ENCODE measurements at places on chromosomes 3 and 15. TPM values are rescaled to one million over a fixed set of nuclear protein-coding genes. Genes with fewer than 3 reads are reported as not detected.

DNA sequence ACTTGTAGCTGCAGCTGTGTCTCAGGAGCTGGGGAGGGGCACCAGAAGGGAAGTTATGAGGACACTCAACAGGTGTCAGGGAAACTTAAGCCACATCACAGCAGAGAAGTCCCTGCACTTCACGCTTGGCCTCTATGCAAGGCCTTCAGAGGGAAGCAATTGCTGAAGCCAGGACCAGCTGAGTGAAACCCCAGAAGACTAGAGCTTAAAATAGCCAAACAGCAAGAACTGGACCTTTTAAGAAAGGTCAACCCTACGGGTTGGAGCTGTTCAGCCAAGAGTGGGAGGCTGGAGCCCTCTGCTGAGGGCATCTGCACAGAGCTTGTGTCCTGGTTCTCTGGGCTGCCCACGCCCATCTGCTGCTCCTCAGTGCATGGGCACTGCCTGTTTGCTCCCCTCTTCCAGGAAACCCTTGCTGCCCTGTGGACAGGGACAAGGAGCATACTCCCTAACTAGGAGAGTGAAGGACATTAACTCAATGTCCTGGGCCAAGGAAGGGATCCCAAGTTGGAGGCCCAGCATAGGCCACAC lies 3.9 kb upstream of the GRAMD2A start:
- no peak overlapping the region for H3K27ac ChIP-seq
- H3K27me3 ChIP-seq, result no peaks in the 10 kb centered on the region
- peaks cover 52% of the 10 kb centered on the region for H3K4me1 ChIP-seq
- no peak for DNase-seq
- H3K4me3 ChIP-seq, result no peak overlapping the region

DNA sequence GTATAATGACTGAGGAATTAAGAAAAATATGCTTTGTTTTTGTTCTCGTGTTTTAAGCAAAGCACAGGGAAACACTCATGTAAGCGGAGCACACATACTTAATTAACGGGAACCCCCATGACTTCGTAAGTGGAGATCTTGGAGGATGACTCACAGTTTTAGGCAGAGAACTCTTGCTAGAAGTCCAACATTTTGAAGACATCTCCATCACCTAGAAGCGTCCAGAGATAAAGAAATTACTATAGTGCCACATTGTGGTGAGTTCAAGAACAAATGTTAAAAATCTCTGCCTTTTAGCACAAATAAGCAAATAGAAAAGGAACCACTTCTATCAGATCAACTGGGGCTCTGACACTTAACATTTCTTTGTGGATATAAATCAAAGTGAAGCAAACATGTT lies 194.1 kb upstream of the ARHGEF26 start:
- no peaks in the 10 kb centered on the region for H3K36me3 ChIP-seq
- H3K4me3 ChIP-seq, result no peak overlapping the region
- H3K27me3 ChIP-seq, result no peaks in the 10 kb centered on the region
- DNase-seq, result peak; percentile 50

- no peak overlapping the region for H3K4me3 ChIP-seq
- H3K27ac ChIP-seq, result no peak overlapping the region
- DNase-seq, result no peak
- no peaks in the 10 kb centered on the region for H3K4me1 ChIP-seq
These were observed 25.3 kb downstream of the GALNT15 start for GRCh38 chr3:16199769-16200168.

DNA sequence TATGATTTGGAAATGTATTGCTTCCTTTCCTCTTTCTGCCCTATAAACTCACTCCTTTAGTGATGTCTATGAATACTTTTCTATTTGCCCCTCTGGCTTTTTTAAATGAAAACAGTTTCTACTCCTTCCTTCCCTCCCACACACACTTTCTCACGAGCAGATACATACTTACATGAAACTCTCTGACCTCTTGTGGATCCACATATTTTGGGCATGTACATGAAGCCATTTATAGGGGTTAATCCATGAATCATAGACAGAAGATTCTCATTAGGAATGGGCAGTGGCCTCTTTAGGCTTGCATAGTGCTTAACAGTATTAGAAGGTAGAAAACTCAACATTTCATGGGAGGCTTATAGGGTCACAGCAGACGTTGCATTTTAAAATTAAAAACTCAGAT lies 24.8 kb downstream of the ANAPC13 start:
- no peaks in the 10 kb centered on the region for H3K36me3 ChIP-seq
- no peak overlapping the region for H3K27ac ChIP-seq
- no peak overlapping the region for H3K4me3 ChIP-seq
- no peaks in the 10 kb centered on the region for H3K27me3 ChIP-seq
- DNase-seq, result no peak

DNA sequence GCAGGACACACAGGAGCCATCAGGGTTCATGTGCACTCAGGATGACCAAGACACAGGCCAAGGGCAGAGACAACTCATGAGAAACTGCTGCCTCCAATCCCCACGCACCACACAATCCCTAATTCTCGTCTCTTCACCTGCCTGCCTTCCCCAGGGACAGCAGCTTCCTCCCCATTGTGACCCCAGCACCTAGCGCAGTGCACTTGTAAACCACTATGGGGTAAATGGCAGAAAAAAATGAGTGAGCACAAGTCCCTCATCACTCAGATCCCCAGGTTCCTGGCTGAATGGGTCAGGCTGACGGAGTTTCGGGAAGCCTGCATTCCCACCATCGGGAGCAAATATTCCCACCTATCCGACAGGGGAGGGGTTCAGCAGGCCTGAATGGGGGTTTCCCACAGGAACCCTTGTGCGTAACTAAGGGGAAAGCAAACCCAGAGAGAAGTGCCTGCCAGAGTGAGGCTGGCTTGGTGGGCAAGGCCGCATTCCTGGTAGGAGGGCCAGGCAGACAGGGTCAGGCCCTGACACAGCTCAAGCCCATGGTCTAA lies 18.8 kb downstream of the PLXNB1 start:
- H3K27me3 ChIP-seq, result no peaks in the 10 kb centered on the region
- no peak overlapping the region for H3K4me3 ChIP-seq
- H3K4me1 ChIP-seq, result no peaks in the 10 kb centered on the region
- no peak for DNase-seq

- H3K27me3 ChIP-seq, result no peaks in the 10 kb centered on the region
- H3K27ac ChIP-seq, result no peak overlapping the region
- H3K36me3 ChIP-seq, result no peaks in the 10 kb centered on the region
- peak; percentile 42 for DNase-seq
- no peak overlapping the region for H3K4me3 ChIP-seq
These were observed 44.1 kb downstream of the CHST2 start for GRCh38 chr3:143163562-143164100.

DNA sequence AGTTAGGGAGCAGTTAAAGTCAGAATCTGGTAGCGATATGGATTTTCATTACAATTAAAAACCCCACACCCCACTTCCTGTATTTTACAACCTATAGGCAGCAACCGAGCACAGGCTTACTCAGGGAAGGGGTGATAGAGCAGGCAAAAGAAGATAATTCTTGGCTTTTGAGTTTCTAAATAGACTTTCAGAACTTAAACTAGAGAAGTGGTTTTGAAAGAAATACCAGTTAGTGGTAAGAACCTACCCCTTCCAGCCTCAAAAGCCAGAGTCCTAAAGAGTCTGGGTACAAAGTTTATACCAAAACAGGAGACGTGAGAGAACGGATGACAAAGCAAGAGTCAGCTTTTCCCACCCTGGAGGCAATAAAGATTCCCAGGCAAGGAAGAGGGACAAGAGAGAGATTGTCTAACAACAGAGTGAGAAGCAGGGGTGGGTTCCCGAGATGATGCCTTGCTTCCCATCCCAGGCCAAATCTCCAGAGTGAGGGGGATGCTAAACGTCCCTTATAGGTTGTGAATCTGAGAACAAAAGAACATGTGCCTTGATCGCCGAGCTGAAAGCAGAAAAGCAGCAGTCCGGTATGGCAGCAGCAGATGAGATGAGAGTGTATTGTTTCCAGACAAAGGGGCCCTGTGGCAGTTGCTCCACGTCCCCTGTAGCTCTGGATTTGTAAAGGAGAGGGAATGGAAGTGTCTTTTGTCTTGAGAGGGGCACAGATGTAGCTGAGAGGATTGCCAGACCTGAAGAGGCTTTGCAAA lies 36.8 kb downstream of the KLHL6 start:
- H3K4me1 ChIP-seq, result no peaks in the 10 kb centered on the region
- DNase-seq, result no peak
- no peaks in the 10 kb centered on the region for H3K36me3 ChIP-seq

DNA sequence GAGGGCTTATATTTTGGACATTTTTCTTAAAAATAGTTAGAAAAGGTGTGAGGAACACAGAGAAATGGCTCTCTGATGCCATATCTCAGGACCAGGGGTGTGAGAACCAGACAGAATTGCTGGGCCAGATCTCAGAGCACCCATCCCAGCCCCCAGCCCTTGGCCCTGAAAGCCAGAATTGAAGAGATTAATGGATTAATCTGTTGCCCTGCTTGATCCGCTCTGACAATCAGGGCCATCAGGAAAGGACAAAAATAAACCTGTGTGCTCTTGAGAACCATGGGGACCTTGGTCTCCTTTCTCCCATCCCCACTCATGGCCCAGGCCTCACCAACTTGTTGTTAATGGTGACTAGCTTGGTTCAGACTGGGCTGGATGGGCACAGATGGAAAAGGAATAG lies 113.5 kb downstream of the CADPS start:
- H3K27me3 ChIP-seq, result no peaks in the 10 kb centered on the region
- H3K4me1 ChIP-seq, result no peaks in the 10 kb centered on the region
- no peak for DNase-seq

- H3K27me3 ChIP-seq, result no peaks in the 10 kb centered on the region
- DNase-seq, result no peak
- H3K27ac ChIP-seq, result no peak overlapping the region
- H3K4me3 ChIP-seq, result no peak overlapping the region
- no peaks in the 10 kb centered on the region for H3K4me1 ChIP-seq
These were observed 23.2 kb upstream of the GNB4 start for GRCh38 chr3:179474480-179474879.

DNA sequence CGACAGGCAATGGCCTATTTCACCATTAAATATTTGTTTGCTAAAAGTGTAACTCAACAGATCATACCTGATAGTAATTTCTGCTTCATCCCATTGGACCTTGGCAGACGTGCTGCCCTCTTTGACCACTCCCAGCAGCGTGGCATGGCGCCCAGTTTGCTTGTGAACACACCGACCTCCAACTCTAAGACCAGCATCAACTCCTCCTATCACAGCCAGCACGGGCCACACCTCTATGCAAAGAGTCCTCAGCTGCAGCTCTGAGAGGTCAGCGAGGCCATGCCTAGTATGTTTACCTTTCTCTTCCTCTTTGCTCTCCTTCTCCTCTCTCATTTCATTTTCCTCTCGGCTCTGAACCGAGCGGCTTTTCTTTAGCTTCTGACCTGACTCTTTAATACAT lies 80.6 kb downstream of the FBXL22 start:
- H3K36me3 ChIP-seq, result peaks cover 27% of the 10 kb centered on the region
- no peak overlapping the region for H3K4me3 ChIP-seq
- H3K27ac ChIP-seq, result peak overlapping the region; percentile 19
- peak; percentile 94 for DNase-seq

DNA sequence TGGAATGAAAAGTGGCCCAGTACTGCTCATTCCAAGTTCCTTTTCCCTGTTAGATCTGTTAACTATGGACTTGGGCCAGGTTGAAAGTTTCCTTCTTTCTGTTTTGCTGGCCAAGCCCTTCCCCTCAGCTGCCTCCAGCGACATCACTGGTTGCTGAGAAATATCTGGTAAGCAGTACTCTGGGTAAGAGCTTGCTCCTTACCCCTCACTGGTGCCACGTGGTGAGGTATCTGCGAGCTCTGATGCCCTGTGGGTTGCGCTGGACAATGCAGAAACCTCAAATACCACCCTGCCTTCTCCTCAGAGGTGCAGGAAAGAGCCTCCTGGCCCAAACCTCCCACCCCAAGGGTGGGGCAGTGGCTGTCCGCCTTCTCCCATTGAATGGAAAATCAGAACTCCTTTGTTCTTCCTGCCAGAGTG lies 42.9 kb upstream of the APH1B start:
- no peaks in the 10 kb centered on the region for H3K27me3 ChIP-seq
- no peak overlapping the region for H3K27ac ChIP-seq
- peak; percentile 63 for DNase-seq
- peaks cover 29% of the 10 kb centered on the region for H3K4me1 ChIP-seq

DNA sequence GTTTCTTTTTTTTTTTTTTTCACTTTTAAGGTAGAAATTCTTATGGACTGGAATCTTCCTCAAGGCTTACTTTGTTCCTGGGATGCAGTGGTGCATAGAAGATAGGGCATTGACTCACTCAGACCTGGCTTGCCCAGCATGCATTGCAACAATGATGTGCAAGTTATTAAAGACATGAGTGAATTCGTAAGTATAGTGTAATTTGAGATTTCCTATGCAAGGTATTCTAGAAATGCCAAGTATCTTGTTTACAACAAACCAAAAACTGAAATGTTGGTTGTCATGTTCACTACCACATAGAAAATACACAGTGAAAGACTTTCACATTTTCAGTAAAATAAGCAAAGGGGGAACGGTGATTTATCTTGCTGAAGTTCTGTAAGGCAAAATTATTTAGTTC lies 56.5 kb upstream of the FNDC3B start:
- no peaks in the 10 kb centered on the region for H3K27me3 ChIP-seq
- no peak for DNase-seq
- H3K36me3 ChIP-seq, result no peaks in the 10 kb centered on the region
- H3K4me3 ChIP-seq, result no peak overlapping the region
- H3K4me1 ChIP-seq, result no peaks in the 10 kb centered on the region

DNA sequence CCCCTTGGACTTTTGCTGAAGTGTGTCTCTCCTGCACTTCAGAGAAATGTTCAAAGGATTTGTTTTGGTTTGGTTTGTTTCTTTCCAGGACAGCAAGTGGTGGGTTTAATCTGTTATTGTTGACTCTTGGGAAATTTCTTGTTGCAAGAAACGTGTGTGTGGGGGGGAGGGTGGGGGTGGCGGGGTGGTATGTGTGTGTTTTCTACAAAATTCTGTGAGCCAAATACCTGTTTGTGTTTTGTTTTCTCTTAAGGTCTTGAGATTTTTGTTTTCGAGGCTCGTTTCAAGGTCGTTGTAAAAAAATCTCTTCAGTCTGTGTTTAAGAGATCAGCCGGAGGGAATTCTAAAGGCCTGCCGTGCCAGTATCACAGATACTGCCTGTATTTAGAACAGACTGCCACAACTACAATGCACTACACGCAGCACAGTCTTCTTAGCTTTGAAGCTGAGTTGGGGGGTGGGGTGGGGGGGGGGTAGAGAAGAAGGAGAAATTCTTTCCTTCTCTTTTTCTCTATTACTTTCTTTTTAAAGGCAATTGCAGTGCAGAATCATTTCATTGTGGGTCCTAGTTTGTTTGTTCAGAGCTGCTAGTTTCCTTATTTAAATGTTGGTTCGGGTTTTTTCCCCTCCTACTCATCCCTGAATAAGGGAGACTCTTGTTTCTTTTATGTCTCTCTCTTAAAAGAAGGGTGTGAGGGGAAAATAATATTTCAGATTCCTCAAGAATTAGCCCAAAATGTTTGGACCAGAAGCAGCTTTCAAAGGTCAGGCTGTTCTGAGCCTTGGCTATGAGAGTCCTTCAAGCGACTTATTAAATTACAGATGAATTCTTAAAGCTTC lies 1.4 kb upstream of the BCL6 start:
- peak overlapping the region; percentile 100 for H3K27ac ChIP-seq
- peak; percentile 67 for DNase-seq
- peaks cover 57% of the 10 kb centered on the region for H3K4me1 ChIP-seq
- H3K4me3 ChIP-seq, result peak overlapping the region; percentile 83

GRCh38 chr3:176574786-176575185 lies 622.5 kb downstream of the TBL1XR1 start:
- H3K27me3 ChIP-seq, result no peaks in the 10 kb centered on the region
- H3K4me3 ChIP-seq, result no peak overlapping the region
- H3K4me1 ChIP-seq, result no peaks in the 10 kb centered on the region
- no peaks in the 10 kb centered on the region for H3K36me3 ChIP-seq
- DNase-seq, result no peak

GRCh38 chr3:66280304-66280703 lies 59.5 kb downstream of the SLC25A26 start:
- no peaks in the 10 kb centered on the region for H3K27me3 ChIP-seq
- H3K27ac ChIP-seq, result no peak overlapping the region
- DNase-seq, result no peak
- H3K36me3 ChIP-seq, result no peaks in the 10 kb centered on the region
- no peaks in the 10 kb centered on the region for H3K4me1 ChIP-seq

CKMT1B gene
- 54.8 TPM for total RNA-seq

SPINK8 gene
- total RNA-seq, result not detected
